Natural killer cell treated with Interleukin-12 subunit alpha and Interleukin-12 subunit beta and Interleukin-15 and Interleukin-18, amount 100 ng/mL, for 72 hours (primary cell): ENCODE measurements at places on chromosomes 2 and 18. TPM values are rescaled to one million over a fixed set of nuclear protein-coding genes. Genes with fewer than 3 reads are reported as not detected.

DNA sequence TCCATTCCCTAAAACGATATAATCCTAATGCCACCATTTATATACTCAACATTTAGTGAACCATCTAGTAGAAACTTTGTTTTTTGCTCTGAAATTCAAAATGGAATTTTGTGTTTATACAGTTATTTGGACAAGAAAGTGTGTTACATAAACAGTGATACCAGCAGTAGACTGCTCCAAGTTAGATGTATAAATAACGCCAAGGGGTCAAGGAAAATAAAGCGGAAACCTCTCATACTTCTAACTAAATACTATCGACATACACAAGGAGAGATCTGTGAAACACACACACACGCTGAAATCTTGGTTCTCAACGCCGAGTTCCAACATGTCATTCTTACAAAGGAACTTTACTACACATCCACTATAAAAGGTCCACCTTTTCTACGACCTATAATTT, 1.2 kb downstream of the TXNL1 start:
- H3K27ac ChIP-seq = peak overlapping the region; percentile 99
- peaks cover 22% of the 10 kb centered on the region for H3K4me1 ChIP-seq
- peak overlapping the region; percentile 96 for H3K4me3 ChIP-seq
- peaks cover 22% of the 10 kb centered on the region for H3K36me3 ChIP-seq
- DNase-seq = no peak

DNA sequence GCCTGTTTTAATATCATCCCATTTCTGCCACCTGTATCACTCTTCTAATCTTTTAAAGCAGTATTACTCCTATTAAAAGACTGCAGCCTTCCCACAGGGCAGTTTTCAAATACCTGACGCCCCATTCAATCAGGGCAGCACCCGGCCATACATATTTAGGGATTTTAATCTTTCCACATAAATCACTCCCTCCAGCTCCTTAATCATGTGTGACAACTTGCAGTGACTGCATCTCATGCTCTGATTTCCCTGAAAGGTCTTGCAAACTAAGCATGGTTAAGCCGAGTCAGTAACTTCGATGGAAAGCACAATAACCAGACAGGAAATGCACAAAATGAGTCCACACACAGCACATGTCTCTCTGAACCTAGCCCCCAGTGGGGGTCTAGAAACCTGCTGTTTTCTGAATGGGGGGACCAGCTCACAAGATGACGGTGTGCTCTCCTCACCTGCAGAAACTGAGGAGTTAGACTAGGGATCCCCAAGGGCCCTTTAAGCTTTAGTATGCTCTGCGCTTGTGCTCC, 116.9 kb upstream of the CREB1 start:
- H3K27me3 ChIP-seq = peaks cover 25% of the 10 kb centered on the region
- peaks cover 19% of the 10 kb centered on the region for H3K4me1 ChIP-seq
- H3K4me3 ChIP-seq = no peak overlapping the region
- DNase-seq = no peak
- H3K36me3 ChIP-seq = peaks cover 6% of the 10 kb centered on the region
- H3K27ac ChIP-seq = no peak overlapping the region

Gene EDAR
- not detected for total RNA-seq

Gene GKN1
- total RNA-seq = not detected
